HFF-Myc (cell line): ENCODE measurements at places on chromosomes 3 and 15.

DNA sequence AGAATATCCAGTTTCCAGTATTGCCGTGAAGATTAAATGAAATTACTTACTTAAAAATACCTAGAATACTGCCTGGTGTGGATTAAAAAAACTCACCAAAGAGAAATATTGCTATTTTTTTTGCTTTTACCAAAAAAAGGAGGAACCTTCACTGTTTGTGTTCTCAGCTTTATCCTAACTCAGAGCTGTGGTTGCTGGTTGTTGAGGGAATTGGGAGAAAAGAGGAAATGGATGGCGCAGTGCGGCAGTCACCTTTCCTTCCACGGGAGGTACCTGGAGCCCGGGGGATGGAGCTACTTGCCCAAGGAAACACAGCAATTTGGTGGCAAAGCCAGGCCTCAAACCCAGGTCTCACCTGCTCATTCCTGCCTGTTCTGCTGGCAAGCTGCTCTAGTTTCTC is 270.3 kb downstream of the RPLP1 start:
- DNase-seq = no peak

DNA sequence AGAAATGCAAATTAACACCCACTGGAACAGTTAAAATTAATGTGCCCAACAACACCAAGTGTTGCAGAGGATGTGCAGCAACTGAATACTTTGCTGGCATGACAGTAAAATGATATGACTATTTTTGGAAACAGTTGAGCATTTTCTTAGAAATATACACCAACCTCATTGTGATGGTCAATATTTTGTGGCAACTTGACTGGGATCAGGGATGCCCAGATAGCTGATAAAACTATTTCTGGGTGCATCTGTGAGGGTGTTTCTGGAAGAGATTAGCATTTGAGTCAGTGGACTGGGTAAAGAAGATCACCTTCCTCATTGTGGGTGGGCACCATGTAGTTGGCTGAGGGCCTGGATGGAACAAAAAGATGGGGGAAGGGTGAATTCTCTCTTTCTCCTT is 57.9 kb downstream of the RPLP1 start:
- DNase-seq = no peak

DNA sequence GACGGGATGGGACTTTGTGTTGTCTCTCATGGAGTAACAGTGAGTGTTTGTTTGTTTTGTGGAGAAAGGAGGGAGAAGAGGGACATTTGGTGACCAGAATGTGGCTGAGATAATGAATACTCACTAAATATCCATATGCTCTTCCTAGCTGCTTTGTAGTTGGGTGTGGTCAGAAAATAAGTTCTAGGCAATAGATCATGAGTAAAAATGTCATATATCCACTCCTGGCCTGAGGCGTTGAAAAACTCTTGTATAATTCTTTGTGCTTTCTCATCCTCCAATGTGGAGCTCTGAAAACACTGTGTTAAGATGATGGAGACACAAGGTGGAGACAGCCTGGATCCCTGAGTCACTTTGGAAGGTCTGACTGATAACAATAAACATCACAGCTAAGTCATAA is 28.0 kb upstream of the IL16 start:
- no peak for DNase-seq

- DNase-seq = peak; percentile 55
Measured at GRCh38 chr15:35519541-35520149, 26.3 kb downstream of the DPH6 start.

- no peak for DNase-seq
Measured at GRCh38 chr3:15339786-15340215, 7.4 kb upstream of the SH3BP5 start.

DNA sequence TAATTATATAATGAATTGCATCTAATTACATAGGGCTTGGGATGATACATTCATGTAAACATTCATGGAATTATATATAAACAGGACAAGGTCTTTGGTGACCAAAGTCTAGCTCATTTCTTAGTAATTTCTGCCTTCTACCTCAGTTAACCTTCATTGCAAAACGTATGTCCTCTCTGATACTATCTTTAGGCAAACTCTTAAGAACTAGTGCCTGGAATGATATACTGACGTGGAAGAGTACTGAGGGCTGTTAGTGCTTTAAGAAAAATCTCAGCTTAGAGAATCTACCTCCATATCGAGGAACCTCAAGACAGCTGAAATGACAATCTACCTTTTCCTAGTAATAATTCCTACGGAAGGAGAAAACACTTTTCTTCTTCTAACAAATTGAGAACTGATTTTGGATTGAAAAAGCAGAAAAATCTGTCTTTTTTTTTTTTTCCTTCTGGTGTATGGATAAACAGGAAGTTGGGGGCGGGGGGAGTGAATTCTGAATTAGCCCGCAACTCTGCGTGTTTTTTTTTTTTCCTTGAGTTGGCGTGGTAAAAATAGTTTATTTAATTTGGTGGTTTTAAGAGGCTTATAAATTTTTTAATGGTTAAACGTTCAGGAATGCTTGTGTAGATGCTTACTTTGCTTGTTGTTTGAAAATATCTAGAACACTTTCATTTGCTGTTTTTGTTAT is 43.2 kb downstream of the RARB start:
- no peak for DNase-seq

DNA sequence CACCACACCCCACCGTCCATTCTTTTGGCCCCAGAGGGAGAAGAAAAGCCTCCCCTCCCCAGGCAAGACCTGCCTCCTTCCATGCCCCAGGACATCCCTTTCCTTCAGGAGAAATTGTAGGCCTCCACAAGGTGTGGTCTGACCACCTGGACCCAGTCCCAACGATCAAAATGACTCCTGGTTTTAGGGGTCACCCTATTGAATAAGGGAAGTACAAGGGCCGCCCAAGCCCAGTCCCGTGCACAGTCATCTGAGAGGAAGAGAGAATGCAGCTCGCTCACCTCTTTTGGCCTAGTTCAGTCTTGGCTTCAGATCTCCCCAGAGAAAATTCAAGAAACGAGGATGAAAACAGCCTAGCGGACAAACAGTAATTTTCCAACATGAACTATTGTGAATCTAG is 249.1 kb downstream of the UACA start:
- no peak for DNase-seq

GRCh38 chr3:25156626-25157025 is 271.4 kb upstream of the RARB start:
- DNase-seq = peak; percentile 63

GRCh38 chr15:40238532-40239403 is at the start of gene PAK6:
TSS of gene PAK6 (plus strand) at chr15:40239063. CDS start at chr15:40264786, 25,723 bp downstream.
- DNase-seq = no peak

- no peak for DNase-seq
Measured at GRCh38 chr3:103218793-103219192, 784.0 kb downstream of the ZPLD1 start.

GRCh38 chr3:143321058-143321769 is 201.6 kb downstream of the CHST2 start:
- no peak for DNase-seq

DNA sequence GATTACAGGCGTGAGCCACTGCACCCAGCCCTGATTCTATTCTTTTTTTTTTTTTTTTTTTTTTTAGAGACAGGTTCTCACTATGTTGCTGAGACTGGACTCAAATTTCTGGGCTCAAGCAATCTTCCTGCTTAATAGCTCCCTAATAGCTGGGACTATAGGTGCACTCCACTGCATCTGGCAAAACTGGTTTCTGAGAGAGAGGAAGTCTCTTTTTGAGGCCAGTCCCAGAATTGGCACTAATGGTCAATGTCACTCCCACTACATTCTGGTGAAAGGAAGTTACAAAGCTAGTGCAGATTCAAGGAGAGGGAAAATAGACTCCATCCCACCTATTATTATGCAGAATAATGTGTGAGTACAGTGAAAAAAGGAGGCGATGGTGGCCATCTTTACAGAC is 5.8 kb upstream of the TGFBR2 start:
- no peak for DNase-seq

- DNase-seq = no peak
Measured at GRCh38 chr3:177300842-177301241, 103.6 kb upstream of the TBL1XR1 start.

DNA sequence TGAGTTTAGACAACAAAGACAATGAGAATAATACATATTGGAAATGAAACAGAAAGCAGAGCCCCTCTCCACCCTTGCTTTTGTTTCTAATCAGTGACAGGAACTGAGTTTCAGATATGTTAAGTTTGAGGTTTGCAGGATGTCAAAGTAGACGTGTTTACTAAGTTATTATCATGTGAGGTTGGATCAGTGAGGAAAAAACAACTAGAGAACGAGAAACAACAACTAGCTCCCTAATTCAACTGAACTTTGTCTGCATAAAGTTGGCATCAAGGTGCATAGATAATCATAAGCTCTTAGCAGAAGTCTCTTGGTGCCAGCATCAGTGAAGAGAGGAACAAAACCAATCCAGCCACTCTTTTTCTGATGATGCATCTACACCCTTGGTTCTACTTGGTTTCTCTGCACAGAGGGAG is 491.1 kb upstream of the NR2F2 start:
- DNase-seq = no peak

- DNase-seq = no peak
Measured at GRCh38 chr3:100083209-100083608, 31.1 kb downstream of the FILIP1L start.

DNA sequence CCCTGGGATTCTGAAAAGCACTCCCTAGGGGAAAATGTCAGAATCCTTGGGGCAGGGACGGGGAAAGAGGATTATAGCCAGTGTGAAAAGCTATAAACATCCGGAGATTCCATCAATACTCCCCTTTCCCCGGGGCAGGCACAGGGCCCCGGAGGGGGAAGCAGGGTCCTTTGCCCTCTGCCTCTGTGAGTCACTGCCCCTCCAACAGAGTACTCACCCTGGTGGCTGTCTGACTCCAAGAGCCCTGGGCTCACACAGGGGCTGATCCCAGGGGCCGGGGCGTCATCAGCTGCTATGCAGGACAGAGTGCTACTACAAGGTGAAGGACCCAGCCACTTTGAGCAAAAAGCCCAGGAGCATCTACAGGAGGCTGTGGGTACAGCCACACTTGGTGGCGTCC is 133.0 kb upstream of the PRR20G start:
- DNase-seq = no peak

- DNase-seq = no peak
Measured at GRCh38 chr3:123158330-123158729, 43.4 kb upstream of the SEC22A start.

DNA sequence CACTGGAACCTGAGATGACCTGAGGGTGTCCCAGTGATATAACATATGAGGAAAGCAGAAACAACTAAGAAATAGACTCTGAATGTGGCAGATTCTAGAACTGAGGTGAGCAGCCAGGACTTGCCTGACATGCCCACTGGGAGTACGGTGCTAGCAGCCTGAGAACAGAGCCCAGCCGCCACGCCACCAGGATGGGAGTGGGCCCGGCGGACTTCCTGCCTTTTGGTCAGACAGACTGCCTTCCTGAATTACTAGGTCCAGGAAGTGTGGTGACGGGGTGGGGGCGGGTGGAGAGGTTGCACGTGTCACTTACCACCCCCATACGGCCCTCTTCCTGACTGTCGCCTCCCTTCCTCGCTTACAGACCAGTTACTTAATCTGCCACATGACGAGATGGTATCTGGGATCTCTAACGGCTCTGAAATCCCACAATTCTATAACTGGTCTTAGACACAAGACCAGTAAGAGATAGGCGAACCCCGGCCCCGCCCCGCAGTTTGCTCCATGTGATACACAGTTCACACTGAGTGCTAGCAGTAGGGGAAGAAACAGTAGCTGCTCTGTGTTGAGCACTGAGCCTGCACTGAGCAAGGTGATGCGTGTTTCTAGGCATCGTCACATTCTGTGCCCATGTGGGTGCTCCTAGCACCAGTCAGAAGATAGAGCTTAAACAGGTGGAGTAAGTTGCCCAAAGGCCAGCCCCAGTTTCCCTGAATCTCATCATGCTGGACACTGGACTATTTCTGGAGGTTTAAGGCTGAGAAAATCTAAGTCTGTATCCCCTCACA is 95.7 kb downstream of the CPN2 start:
- no peak for DNase-seq

GRCh38 chr3:89184151-89184995 is 77.0 kb downstream of the EPHA3 start:
- no peak for DNase-seq

GRCh38 chr3:101303089-101303731 is 17.2 kb downstream of the IMPG2 start:
- no peak for DNase-seq

DNA sequence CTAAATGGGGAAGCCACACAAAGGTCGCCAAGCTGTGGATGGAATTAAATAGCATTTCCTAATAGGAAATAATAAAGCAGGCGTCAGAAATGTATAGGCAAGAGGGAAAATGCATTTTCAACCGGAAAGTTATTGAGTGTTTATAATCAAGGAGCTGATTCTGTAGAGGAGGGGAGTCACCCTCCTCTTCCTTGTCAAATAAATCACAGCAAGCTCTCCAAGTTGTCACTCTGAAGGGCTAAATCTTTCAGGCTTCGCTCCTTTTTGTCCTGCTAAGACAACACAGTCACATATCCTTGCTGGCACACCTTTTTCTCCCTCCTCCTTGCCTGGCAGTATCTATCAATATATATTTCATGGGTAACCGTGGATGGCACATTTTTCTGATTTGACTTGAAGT is 338.4 kb downstream of the SATB1 start:
- DNase-seq = no peak

- peak; percentile 56 for DNase-seq
Measured at GRCh38 chr15:63939531-63940130, 105.9 kb upstream of the HERC1 start.

DNA sequence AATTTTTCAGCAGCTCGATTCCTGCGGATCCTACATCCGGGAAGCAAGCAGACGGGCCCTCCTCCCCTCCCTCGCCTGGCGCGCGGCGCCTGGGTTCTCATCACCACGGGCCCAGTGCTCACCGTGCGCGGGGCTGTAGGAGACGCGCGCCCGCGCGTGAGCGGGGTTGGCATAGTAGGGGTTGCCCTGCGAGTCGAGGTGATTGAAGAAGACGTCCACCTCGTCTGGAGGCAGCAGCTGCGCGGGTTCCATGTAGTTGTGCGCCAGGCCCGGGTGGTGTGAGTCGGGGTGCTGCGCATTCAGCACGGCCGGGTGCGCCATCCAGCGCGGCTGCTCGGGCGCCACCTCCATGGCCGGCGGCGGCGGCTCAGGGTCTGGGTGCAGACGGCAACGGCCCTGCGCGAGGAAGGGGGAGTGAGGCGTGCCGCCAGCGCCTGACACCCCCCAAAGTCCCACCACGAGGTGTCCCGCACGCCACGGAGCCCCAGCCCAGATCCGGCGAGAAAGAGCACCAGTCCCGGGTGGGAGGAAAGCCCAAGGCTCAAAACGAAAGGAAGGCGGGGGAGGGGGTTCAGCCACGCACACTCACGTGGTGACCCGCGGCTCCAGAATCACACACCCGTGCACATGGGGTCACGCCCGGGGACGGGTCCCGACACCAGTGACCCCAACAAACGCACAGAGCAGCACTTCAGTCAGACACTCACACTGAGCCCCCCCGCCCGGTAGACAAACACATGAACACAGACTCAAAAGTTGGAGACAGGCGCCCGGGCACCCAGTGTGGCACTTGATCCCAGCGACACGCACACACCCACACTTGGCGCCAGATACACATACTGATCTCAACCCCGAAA is 6.1 kb downstream of the GATA2 start:
- no peak for DNase-seq

- DNase-seq = no peak
Measured at GRCh38 chr3:188590557-188590956, 436.6 kb downstream of the LPP start.
